ENCODE measurements at places on chromosomes 2 and 18.
A peak's percentile ranks its signal among the peaks of the same experiment; 100 is the strongest.

DNA sequence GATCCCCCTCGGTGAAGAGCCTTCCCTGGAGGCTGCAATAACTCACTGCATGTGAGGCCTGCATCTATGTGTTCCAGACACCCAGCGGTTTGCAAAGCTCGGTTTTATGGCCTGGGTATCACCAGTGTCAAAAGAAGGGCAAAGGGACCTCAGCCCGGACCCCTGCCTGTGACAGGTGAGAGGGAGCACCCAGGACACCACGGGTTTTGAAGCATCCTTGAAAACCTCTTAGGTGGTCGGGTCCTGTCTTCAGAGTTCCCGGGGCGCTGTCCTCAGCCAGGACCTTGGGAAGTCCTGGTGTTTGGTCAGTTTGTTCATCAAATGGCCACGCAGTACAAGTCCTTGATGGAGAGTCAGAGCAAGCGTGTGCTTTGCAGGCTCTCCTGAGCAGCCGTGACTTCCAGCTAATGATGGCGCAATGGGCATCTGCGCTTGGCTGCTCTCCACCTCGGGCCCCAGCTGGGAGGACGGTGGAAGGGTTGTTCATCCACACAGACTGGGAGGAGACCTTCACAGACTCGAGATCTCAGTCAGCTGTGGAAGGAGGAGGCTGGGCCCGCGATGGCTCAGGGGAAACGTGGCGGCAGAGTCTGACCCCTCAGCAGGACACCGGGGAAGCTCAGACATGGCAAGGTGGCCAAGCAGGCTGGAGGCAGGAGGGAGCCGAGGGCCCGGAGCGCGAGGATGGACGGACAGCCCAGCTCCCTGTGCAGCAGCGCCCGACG lies 113.1 kb upstream of the GPC1 start:
- DNase-seq: no peak

- DNase-seq: no peak
These were observed 402.8 kb downstream of the RAD51AP2 start for GRCh38 chr2:17115466-17115865.

- DNase-seq: no peak
These were observed 1.5 kb downstream of the EPB41L5 start for GRCh38 chr2:120014226-120014980.

- no peak for DNase-seq
These were observed 54.9 kb downstream of the AKAIN1 start for GRCh38 chr18:5142131-5142530.

DNA sequence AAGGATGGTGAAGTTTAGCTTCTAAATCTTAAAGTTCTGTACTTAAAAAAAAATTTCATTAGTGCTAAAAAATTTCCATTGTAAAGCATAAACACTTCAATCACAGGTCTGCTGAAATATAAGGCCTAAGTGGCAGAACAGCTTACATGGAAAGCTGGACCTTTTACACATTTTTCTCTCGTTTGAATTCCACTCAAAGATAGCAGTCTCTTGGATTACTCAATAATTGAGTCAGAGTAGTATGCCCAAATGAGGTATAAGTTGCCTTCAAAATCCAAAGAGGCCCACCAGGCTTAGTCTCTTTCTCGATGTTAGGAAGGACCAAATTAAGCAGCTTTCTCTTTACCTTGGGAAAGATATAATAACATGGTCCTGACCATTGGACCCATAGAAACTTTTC lies 220.4 kb upstream of the CWC22 start:
- DNase-seq: no peak

DNA sequence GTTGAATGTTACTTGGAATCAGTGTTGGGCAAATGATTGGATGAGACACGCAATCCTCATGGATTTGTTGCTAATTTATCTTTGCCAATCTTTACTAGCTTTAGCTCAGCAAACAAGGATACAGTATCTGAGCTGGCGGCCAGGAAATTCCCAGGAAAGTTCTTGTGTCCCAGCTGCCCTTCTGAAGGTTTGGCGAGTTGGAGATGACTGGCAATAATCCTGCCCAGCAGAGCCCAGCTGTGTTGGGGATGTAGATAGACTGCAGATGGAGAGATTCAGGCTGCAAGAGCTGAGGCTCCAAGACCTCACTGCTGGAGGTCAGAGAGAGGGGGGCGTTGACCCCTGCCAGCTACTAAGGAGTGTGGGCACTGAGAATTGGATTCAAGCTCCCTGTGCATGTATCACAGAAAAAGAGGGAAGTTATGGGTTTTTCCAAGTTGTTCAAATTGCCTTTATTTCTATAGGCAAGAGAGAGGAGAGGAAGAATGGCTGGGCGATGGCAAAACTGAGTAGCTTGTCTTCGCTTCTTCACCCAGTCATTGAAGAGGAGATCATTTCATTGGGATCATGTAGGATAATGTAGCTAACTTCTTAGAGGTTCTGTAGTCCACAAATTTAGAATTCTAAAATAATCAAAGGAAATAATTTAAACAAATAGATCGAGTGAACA lies 506.8 kb upstream of the LRATD1 start:
- no peak for DNase-seq

GRCh38 chr18:44520981-44521667 lies 159.6 kb upstream of the SETBP1 start:
- no peak for DNase-seq

GRCh38 chr2:218648088-218648786 lies 11.2 kb downstream of the ZNF142 start:
- DNase-seq: peak; percentile 53

GRCh38 chr2:237475704-237476141 lies 11.3 kb upstream of the MLPH start:
- DNase-seq: peak; percentile 61

DNA sequence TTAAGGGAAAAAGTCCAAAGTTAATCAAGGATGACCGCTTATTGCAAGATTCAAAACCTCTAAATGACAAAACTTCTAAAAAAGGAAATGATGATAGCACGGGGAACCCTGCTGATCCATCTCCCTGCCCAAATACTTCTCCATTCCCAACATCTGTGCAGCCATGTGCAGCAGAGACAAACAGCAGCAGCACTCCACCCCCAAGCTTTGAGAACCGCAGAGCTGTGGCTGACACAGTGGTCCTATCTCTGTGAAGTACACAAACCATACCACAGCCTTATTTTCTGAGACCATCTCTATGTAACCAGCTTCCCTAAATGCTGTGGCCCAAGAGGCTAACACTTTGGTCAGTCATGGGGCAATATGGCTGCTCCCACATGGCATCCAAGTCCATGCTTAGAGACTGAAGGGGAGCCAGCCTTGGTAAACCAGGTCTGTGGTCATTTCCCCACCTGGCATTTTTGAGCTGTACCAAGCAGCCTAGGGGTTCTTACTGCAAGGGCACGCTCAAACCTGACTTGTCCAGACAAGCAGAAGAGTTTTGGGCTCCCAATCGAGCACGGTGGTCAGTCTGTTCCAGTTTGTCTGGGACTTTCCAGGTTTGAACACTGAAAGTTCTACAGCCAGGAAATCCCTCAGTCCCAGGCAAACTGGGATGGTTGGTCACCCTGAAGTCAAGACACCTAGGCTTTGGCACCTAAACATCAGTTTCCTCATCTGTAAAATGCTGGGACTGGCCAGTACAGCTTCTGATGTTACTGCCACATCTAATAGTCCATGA lies 17.1 kb upstream of the NFE2L2 start:
- no peak for DNase-seq
